Central memory CD8-positive, alpha-beta T cell (primary cell): ENCODE measurements at places on chromosomes 2 and 18.

DNA sequence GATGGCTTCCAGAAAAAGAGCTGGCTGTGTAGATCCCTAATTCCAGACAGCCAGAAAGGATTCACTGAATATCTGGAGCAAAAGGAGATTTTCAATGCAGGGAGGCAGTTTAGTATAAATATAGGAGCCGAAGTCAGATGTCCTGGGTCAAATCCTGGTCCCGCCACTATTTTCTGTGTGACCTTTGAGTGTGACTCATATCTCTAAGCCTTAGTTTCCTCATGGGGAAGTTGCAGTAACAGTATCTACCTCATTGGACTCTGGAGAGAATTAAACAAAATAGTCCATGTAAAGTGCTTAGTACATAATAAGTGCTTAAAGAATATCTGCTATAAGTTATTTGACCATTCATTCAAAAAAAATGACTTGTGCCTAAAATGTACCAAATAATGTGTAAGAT lies 52.1 kb upstream of the ITGA6 start:
- DNase-seq, result no peak

- DNase-seq, result no peak
Observed at GRCh38 chr2:217208867-217209266, 349.0 kb upstream of the TNP1 start.

DNA sequence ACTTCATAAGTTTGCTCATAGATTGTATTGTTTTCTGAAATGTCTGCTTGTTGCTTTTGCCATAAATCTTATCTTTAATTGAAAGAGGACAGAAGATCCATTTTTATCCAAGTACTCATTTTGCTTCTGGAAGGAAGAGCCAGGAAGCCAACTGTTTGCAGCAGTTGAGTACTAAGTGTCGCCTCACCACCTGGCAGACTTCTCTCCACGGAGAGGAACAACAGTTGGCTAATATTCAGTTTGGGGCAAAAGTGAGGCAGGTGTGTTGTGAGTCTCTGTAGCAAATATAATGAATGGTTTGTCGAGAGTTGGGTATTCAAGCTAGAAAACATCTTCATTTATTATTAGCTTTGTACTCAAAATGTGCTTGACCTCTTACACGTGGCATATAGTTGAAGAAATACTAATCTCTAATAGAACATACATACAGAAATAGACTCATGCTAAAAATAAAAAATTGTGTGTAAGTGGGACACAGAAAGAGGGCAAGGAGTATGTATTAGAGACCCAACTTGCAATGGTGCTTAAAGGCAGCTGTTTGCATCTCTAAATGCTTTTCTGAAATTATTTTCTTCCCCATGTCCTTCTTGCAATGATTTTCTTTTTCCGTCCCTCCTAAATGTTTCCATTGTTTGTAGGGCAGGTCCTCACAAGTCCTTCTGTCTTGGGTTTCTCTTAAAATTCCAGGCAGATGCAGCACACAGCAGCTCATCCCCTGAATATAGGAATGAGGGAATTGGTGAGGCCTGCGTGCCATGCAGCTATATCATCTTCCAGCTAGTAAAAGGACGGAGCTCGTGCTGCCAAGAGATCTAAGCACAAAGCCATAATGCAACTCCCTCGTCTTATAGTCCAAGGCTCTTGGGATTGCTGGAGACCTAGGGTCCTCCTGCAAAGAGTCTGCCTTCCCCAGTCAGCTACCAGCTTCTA lies 44.8 kb upstream of the MAP3K20 start:
- no peak for DNase-seq

GRCh38 chr2:8566774-8567468 lies 114.9 kb upstream of the ID2 start:
- DNase-seq, result no peak

DNA sequence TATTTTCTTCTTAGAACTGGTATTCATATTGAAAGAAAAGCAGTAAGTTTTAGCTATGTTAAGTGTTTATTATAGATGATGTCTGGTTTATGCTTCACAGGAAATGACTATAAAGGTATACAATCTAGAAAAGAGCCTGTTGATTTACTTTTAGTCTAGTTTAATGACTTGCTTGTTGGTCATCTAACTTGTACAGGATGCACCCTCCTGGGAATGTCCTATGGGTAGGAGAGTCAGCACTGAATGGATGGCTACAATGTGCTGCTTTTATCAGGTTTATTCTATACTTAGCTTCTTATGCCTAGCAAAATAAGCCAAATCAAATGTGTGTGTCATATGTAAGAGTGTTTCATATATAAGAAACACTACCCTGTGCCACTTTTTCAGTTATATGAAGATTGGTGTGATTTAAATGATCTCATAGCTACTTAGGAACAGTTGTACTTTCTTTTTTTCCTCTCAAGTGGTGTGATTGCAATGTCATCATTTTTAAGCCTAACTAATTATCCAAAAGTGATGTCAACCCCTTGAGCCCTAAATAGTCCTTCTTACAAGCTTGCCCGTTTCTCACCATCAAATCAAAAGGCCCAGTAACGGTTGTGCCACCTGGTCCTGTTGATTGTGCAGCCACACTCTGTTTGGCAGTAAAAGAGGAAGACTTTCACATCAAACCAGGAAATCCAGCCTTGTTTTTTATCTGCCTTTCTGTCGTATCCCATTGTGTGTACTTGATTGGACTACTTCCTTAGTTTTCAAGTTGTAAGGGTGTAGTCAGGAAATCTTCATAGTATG lies 176.0 kb downstream of the DIS3L2 start:
- DNase-seq, result no peak

GRCh38 chr2:151544449-151544848 lies 134.7 kb downstream of the RIF1 start:
- DNase-seq, result no peak

DNA sequence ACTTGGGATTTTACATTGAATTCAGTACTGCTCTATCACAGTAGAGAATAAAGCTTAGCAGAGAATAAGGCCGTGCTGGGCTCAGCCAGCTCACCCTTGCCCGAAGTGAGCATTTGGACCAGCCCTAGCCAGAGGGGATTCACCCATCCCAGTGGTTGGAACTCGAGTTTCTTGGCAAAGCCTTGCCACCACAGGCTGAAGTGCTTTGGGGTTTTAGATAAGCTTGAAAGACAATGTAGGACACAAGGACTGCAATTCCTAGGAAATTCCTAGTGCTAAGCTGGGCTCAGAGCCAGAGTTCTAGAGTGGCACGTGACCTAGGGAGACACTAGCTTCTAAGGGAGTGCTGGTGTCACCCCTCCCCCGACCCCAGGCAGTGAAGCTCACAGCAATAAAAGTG lies 28.0 kb downstream of the SERPINB11 start:
- DNase-seq, result no peak

DNA sequence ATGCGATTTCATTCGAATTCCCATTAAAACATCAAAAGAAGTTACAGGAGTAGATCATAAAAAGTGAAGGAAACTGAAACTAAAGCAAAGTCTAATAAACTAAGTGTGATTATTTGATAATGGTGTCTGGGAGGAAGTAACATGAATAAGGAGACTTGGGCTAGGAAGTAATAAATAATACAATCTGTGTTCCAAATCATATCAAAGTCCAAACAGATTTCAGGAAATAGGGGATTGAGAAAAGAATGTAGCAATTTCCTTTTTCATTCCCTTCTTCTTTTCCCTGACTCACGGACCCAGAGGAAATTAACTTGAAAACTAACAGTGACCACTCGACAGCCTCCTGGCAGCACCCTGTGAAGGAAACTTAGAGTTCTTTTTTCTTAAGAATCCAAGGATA lies 758.4 kb upstream of the GCFC2 start:
- DNase-seq, result no peak

- no peak for DNase-seq
Observed at GRCh38 chr2:65456886-65457285, 24.5 kb upstream of the SPRED2 start.
